Frontal cortex (tissue), 4 donors: ENCODE measurements at places on chromosomes 12 and 14.

DNA sequence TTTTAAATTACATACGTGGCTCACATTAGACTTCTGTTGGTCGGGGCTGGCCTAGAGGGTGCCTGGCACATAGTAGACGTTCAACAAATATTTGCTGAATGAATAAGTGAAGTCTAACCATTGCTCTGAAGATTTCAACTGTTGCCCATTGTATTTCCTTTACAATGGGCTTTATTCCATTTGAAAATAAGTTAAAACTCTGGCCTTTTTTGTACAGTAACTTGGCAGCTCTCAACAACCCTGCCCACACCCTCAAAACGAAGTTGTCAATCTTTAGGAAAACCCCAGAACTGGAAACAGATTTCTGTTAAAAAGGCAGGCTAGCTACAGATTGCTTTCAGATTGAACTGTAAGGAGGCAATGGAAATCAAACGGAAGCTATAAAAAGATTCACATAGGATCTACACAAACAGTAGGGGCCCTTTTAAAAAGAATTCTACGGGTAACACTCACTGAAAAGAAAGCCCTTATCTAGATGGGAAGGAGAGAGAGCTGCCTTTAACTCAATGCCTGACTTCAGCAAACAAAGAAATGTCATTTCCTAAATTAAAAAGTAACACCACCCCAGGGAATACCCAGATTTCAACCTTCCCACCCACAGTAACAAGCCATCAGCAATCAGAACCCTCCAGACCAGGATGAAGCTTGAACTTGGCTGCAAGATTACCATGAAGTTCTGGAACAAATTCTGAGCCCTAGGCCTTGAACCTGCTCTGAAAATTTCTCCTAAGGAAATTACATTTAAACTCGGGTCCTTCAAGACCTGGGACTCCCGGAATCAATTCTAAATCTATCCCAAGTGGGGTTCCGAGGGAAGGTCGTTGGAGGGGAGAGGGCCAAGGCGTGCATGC, 1.4 kb downstream of the WSB2 start:
- DNase-seq: no peak

DNA sequence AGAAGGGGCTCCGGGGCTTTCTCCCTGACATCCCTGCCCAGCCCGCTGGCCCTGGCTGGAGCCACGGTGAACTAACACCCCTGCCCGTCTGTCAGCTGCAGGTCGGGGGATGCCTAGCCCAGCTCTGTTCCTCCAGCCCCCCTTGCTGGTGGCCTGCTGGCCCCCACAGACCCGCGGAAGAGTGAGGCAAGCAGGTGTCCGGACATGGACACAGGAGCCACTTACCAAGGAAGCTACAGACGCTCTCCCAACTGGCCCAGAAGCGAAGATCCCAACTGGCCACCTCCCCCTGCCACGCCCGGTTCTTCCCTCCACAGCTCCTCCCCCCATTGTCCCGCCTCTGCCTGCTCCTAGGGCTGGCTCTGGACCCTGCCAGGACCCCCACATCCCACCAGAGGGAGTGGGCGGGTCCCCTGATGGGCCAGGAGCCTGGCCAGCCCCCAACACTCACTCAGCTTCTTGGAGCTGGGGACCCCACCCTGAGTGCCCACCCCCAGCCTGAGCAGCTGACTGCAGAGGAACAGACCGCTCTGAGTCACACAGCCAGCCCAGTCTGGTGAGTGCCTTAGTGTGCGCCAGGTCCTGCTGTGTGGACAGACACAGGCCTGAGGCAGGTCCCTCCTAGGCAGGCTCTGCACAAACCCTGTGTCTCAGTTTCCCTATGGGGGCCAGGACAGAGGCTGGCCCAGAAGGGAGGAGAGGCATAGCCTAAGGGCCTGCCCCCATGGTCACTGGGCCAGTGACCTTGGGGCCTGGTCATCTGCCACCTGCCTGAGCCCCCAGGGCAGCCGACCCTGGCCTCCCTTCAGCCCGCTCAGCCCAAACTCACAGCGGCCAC, 7.7 kb downstream of the AHNAK2 start:
- no peak for DNase-seq

- no peak for DNase-seq
Measured at GRCh38 chr12:27861428-27862167, 81.6 kb upstream of the MANSC4 start.

GRCh38 chr12:8156416-8156815, 399 bp upstream of the ZNF705A start:
- no peak for DNase-seq

GRCh38 chr14:51210594-51210993, 29.5 kb upstream of the TMX1 start:
- DNase-seq: no peak

DNA sequence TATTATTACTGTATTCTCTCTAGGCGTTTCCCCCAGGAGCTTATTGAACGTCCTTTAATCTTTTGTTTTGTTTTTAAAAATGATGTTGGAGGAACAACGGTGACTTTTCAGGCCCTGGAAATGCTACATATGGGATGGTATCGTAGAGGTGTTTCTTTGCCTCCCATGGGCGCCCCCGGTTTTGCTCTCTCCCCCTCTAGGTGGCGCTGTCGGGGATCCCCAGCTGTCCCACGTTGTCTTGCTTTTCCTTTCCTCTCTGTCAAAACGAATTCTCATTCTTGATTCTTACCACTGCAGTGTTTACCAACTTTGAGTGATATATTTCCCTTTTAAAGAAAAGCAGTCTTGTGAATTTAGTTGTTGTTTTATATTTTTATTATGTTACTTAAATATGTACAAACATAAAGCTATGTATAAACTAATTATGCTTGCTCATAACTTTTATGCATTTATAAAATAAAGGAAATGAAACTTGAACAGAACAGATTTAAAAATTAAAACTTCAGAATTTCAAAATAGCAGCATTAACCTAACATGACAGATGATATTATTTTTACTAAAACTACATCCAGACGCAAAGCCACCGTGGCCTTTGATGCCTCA, 171.9 kb downstream of the RGS6 start:
- no peak for DNase-seq

DNA sequence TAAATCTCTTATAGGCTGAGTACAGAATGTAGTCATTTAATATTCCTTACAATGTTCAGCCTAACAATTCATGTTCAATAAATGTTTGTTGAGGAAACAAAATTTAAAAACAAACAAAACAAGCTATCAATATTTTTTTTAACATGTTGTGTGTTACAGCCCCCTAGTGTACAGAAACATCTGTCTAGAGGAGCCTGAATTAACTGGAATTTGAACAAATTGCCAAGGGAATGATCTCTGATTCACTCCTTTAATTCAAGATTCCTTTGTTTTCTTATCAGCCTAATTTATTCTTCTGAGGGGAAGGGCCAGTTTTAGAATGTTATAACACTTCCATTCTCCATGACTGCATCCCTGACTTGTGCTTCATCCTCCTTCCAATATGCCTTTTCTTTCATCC, 127.2 kb downstream of the CMAS start:
- no peak for DNase-seq

DNA sequence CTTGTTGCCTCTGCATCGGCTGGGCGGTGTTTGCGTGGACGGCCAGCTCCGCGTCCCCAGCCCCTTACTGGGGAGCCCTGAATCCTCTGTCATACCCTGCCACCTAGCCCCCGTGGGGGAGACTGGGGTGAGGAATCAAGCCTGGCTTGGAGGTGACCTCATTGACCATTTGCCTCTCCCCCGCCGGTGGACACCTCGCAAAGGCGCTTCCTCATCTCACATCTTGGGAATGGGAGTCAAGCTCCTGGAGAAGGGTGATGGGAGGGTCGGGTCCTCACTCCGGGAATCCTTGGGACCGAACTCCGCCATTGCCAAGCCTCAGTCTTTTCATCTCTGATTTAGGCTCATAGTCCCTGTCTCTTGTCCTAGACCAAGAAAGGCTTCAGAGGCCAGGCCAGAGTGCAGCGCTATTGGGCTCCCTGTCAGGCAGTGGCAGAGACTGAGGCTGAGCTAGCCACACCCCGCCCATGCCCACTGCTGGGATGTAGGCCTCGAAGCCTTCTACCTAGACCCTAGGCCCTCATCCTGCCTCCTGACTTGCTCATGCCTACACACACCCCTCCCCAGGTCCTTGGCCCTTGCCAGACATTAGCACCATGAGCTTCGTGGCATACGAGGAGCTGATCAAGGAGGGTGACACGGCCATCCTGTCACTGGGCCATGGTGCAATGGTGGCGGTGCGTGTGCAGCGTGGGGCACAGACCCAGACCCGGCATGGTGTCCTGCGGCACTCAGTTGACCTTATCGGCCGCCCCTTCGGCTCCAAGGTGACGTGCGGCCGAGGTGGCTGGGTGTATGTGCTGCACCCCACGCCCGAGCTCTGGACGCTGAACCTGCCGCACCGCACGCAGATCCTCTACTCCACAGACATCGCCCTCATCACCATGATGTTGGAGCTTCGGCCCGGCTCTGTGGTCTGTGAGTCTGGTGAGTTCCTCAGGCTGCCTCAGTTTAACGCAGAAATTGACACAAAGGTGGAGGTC, 678 bp downstream of the TRMT61A start:
- DNase-seq: no peak

DNA sequence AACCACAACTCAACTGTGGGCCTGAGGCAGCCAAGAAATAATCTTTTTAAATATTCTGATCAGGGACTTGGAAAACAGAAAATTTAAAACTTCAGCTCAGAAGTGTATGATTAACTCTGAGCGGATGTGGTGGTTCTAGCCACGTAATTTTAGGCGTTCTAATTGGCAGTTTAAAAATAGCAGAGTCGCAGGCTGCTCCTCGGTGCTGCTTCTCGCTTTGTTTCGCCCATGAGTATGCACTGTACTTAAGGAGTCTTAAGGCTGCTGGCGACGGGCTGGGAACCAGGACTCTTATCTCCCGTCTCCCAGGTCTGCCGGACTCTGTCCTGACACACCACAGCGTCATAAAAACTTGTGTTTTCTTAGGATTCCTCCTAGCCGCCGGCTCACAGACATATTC, 113.4 kb upstream of the PELI2 start:
- DNase-seq: no peak
